ENCODE measurements at places on chromosomes 4 and X.

GRCh38 chrX:19283597-19284339, 60.0 kb upstream of the PDHA1 start:
- no peak for DNase-seq

GRCh38 chr4:6050551-6050950, 32.3 kb upstream of the C4orf50 start:
- no peak for DNase-seq

DNA sequence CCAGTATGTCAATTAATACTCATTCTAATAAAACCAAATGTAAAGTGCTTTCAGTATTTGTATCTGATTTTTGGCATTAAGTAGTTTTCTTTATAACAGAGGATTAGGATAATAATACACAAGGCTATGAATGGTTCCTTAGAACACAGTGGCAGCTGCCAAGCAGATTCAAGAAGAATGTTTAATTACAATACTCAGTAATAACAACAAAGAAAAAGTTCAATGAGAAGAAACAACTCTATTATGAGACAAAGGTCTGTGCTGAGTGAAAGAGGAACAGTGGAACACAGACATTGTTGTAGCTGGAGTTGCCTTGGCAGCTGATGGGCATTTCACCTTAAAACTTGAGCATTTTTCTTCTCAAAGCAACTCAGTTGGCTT, 502.6 kb upstream of the NR3C2 start:
- DNase-seq = no peak

DNA sequence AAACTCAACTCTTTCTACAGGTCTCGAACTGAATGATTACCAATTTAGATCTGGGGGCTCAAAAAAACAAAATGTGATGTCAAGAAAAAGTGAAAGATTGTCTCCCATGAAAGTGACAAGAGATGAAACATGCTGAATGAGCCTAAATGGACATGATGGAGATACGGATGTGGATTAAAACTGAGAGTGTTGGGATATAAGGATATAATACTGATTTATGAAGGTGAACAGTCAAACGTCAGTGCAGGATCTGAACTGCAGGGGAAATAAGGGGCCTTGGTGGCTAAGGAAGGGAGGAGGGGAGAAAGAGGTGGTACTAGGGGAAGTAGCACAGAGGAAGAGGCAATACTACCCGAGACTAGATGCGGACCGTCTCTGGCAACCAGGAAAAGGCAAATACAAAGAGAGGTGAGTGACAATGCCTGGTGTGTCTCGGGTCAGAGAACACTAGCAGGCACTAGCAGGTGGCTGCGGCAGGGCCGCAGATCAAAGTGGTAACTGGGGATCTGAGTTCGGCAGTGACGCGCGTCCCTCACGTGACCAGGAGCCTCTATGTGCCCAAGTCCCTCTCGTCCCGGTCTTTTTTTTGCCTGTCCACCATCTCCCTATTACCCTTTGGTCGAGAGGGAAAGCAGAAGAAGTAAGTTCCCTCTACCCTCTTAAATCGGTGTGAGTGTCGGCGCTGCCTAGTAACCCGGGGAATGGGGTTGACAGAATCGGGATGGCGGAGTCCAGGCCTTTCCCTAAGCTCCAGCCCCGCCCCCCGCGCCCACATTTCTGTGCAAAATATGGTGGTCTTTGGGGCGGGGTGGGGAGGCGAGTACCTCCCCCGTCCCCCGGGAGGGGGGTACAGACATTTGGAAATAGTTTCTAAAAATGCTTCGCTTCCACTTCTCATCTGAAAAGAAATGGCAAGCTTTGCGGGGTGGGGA, at the start of gene TCEAL1:
TSS of gene TCEAL1 (plus strand) at position 590 of the 932 bp plus-strand sequence. CDS start 942 bp downstream, outside the sequence.
- no peak for DNase-seq

DNA sequence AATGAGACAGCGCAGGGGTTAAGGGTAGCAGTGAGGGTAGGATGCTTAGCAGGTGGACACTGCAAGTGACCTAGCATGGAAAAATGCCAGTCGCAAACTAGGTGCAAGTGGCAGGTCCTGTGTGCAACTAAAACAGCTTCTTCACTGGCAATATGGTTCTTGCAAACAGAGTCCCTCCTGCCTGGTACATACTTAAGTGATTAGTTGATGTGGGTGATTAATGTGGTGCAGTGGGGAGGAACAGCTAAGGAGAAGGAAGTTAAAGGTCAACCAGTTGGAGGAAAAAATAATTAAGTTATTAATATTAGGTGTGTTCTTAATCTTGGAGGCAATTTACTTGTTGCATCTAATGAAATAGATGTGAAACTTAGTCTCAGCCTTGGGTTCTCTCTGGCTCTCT, 121.6 kb upstream of the IGFBP7 start:
- DNase-seq = no peak

DNA sequence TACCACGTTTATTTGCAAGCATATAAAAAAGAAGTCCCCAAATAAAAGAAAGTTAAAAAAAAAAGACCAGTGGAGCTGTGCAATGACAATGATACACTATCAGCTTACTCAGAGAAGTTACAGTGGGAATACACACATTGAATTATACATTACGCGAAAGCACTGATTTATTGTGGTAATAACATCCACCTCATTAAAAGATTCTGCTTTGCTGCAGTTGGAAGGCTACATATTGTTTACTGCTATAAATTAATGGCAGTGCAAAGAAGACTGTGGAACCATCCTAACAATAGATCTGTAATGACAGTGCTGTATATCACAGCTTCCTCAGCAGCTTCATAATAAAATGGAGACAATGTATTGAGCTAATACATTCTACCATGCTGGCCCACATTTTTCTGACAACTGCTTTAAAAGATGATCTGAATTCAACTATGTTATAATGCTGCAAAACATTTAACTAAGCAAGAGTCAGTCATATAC, 142.5 kb upstream of the MAB21L2 start:
- DNase-seq = no peak

- no peak for DNase-seq
These were observed 306.5 kb upstream of the TECRL start for GRCh38 chr4:64715741-64716140.

- no peak for DNase-seq
These were observed 316.7 kb downstream of the DMD start for GRCh38 chrX:32894679-32895078.

DNA sequence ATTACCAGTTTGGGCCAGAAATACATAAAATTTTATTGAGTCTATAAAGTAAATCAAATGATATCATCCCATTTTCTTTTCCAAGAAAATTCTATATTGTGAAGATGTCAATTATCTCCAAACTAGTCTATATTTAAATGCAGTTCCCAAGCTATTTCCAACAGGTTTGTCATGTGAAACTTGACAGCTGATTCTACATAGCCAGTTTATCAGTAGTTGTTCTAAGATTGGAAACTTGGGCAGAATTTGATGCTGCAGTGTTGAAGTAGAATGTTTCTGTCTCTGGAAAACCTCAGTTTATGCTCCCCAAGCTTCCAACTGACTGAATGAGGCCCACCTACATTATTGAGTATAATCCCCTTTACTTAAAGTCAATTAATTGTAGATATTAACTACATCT, 994.1 kb downstream of the PCDH7 start:
- no peak for DNase-seq

- DNase-seq = no peak
These were observed 13.1 kb upstream of the PARM1 start for GRCh38 chr4:74919783-74920182.

DNA sequence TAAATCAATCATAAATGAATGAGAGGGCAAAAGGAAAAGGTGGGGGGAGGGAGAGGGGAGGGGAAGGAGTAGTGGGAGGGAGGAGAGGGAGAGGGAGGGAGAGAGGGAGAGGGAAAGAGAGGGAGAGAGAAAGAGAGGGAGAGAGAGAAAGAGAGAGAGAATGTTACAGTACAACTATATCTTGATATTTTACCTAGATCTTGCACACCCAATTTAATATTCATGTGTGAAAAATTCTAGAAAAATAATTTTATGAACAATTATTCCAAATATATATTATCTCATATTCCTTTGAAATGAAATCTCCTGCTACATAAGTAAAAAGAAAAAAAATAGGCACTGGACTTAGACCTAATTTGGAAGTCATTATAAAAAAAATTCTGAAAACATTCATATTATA, 120.0 kb downstream of the SCLT1 start:
- DNase-seq = no peak

- no peak for DNase-seq
These were observed 200.5 kb downstream of the FAM133A start for GRCh38 chrX:93874554-93874953.

DNA sequence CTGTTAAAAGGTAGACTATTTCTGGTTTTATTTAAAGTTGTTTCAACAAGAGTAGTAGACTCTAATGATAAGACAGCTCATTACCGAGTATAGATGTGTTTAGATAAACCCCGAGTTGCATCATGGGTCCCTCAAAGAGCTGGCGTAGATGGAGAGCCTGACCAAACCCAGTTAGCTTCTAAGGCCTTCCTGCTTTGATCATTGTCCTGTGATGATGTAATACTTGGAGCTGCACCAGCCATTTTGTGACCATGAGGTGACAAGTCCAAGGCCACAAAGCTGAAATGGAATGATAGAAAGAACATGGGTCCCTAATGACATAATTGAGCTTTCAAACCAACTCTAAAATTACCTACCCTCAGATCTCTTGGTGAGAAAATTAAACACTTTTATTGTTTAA, 66.6 kb upstream of the TAB3 start:
- DNase-seq = no peak

DNA sequence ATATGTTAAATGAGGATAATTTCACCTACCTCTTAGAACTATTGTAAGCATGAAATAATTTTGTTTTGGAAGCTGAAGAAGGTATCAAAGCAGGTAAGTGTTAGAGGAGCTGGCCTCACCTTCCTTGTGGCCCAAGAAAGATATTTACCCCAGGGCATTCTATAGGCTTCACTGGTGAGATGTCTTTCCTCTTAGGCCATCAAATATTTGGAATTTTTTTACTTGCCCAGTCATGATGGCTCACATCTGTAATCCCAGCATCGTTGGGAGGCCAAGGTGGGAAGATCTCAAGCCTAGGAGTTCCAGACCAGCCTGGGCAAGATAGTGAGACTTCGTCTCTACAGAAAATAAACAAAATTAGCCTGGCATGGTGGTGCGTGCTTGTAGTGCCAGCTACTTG, 6.1 kb upstream of the SMS start:
- no peak for DNase-seq

DNA sequence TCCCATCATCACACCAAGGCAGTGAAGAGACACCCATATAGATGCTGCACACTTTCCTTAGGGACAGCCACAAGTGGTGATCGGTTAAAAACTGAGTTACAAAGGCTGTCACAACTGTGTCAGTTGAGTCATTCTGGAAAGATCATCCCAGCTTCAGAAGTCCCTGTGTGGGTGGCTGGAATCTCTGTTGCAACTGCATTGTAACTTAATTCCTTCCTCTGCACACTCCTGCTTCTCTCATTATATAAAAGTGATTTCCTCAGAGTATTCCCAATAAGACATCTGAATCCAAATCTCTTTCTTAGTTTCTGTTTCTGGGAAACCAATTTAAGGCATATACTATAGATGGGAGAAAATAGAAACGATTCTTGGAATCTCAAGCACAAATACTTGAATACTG, 88.1 kb downstream of the FSTL5 start:
- no peak for DNase-seq

DNA sequence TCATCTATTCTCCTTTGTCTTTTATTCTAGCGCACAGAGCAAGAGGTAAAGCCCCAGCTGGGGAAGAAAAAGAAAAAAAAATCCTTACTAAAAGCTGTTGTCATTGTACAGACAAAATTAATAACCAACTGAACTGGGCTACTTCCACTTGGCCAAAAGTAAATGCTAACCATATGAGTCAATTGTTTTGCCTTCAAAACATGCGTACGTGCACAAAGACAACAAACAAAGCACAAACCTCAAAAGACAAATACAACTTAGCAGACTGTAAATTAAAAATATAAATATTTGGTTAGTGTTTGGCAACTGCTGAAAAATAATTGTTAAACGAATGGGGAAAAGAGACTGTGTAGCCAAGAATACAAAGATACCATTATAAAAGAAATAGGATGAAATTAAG, 5.9 kb downstream of the EDA2R start:
- no peak for DNase-seq

GRCh38 chr4:37864786-37865185, 26.1 kb upstream of the TBC1D1 start:
- DNase-seq = no peak

GRCh38 chrX:51614353-51615012, 4.2 kb downstream of the CENPVL3 start:
- DNase-seq = peak; percentile 0

- no peak for DNase-seq
These were observed 102.9 kb upstream of the SLC34A2 start for GRCh38 chr4:25552580-25553271.

- DNase-seq = no peak
These were observed 57.1 kb upstream of the DDX3X start for GRCh38 chrX:41276661-41277506.

DNA sequence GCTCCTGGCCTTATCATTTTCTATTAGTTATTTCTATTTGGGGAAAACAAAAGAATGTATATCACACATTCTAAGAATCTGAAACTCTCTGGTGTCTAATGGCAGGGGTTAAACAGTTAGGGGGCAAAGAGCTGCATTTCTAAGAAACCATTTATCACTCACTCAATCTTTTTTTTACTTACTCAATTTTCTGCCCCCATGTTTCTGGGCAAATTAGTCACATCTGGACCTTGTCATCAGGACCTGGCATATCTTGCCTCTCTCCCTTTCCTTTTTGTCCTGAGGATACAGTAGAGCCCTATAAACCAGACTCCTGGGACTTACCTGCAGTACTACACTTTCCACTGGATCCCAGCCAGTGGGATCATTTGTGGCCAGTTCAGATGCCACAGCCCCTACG, 89.1 kb downstream of the ANXA3 start:
- DNase-seq = no peak

DNA sequence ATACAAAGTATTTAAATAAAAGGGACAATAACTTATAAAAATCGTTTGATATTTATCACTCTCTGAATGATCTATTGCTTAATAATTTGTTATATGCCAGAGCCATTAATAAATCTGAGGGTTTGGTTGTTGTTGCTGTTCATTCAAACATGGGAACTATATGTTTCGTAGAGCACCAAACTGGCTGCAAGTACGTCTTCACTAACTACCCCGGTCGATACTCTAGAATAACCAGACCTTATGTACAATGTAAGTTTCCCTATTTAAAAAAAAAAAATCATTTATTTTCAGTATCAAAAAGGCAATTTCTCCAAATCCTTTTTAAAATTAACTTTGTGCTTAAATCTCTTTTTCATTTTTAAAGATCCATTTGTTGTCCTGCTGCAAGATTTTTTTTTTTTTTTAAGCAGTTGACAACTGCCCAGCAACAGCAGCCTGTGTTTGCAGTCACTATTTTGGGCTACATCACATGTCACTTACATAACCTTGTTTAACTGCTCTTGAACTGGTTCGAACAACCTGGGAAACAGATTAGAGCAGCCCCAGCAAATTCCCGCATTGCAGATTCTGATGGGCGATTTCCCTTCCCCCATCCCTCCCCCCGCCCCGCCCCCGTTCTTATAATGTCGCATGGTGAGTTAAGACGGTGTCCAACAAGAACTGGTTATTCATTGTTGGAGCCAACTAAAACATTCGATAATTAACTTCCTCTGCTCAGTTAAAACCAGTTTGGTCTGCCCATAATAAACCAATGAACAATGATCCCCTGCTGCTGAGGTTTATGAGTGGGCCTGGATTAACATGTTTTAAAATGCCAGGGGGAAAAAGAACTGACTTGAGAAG, 238.9 kb downstream of the NR3C2 start:
- no peak for DNase-seq

GRCh38 chrX:31168551-31168950, 96.7 kb upstream of the FTHL17 start:
- no peak for DNase-seq
